Left renal cortex interstitium (tissue), 4 donors: ENCODE measurements at places on chromosomes 12 and 14. TPM values are rescaled to one million over a fixed set of nuclear protein-coding genes. Genes with fewer than 3 reads are reported as not detected.

The PZP gene
- 0.57 TPM for polyA plus RNA-seq

The FAM186B gene
- 0.97 TPM for polyA plus RNA-seq

The CRIP2 gene
- polyA plus RNA-seq: 160 TPM

The OLR1 gene
- polyA plus RNA-seq: 0.46 TPM

The DCAF5 gene
- polyA plus RNA-seq: 69.6 TPM

The DHH gene
- polyA plus RNA-seq: 0.55 TPM

The AICDA gene
- 0.45 TPM for polyA plus RNA-seq

GRCh38 chr12:86777325-86777724, 521.1 kb upstream of the MGAT4C start:
- DNase-seq: no peak

DNA sequence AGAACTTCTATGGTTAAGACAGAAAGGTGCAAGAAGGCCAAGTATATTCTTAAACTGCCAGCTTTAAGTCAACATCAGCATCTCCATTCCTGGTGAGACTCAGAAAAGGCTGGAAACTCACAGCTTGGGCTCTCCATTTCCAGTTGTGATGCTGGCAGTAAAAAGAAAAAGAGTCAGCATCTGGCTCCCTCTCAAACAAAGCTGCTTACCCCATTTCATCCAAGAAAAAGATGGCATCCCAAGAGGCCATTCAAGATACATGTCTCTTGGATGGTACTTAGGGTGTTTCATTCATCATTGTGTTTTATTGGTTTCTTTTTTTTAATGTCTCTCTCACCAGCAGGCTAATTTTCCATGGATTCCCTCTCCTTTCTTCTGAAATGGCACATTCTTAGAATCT, 61.9 kb downstream of the DCAF5 start:
- DNase-seq: no peak

- no peak for DNase-seq
Measured at GRCh38 chr14:55980970-55981369, 137.2 kb upstream of the PELI2 start.

- no peak for DNase-seq
Measured at GRCh38 chr12:68280240-68280639, 26.8 kb upstream of the IL22 start.

GRCh38 chr12:65427646-65428045, 149.2 kb downstream of the MSRB3 start:
- no peak for DNase-seq

- DNase-seq: no peak
Measured at GRCh38 chr14:97039717-97040363, 242.7 kb downstream of the VRK1 start.

DNA sequence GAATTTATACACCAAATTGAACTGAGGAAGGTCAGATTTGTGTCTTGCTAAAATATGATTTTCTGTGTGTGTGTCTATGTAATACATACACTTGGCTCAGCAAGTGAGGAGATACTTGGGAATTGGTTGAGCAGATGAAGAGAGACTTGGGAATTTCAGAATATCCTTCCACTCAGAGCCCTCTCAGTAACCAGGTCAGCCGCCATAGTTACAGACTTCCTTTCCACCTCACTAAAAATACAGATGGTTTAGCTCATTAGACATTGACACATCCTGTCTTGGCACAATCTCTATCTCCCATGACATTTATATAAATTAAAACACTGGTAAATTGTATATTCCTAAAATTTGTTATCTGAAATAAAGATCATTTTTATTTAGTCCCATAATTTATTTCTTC, 15.9 kb downstream of the PIK3C2G start:
- DNase-seq: no peak

DNA sequence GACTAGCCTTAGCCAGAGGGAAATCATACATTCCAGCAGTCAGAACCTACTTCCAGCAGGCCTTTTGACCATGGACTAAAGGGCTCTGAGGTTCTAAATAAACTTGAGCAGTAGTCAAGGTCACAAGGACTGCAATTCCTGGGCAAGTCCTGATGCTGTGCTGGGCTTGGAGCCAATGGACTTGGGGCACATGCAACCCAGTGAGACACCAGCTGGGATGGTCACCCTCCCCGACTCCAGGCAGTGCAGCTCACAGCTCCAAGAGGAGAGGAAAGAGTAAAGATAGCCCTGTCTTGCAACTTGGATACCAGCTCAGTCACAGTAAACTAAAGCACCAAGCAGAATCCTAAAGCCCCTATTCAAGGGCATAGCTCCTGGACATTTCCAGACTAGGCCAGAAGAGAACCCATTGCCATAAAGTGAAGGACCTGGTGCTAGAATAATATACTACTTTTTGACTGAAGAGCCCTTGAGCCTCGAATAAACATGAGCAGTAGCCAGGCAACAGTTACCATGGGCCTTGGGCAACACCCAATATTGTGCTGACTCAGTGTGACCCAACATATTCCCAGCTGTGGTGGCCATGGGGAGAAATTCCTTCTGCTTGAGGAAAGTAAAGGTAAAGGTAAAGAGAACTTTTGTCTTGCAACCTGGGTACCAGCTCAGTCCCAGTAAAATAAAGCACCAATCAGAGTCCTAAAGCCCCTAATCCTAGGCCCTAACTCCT, 226.2 kb upstream of the CLEC14A start:
- no peak for DNase-seq
